ENCODE measurements at places on chromosomes 11 and 22.

DNA sequence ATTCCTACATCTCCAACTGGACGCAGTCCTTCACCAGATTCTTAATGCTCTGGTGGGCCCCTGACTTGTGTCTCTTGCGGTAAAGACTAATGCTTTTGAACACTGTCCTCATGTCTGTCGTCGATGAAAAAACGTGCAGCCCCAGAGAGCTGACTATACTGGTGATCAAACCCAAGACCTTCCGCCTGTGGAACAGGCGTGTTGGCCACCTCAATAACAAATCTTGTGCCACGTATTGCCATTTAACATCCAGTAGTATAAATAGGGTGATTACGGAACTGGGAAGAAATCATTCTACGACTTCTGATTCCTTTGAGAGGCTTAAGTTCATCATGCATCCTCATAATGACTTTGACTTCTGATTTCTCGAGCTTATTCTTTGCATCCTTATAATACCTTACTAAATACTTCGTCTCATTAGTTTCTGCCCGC lies 45.6 kb downstream of the OR4D9 start:
- DNase-seq, result no peak

DNA sequence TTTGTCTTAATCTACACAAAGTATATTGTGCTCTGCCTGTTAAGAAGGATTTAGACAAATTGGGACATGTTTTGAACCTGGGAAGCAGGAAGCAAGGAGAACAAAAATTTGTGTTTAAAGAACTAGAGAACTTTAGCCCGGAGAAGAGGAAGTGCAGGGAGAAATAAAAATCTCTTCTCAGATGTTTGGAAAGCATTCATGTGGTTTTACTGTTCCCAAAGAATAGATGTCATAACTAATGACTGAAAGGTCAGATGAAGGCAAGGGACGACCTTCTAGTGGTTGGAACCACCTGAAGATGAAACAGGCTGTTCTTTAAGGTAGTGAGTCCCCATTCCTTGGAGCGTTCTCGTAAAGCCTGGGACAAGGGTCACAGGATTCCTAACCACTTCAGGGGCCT lies 38.3 kb downstream of the IRAG1 start:
- no peak for DNase-seq

GRCh38 chr11:128856241-128856640 lies 10.9 kb downstream of the KCNJ1 start:
- DNase-seq, result no peak

DNA sequence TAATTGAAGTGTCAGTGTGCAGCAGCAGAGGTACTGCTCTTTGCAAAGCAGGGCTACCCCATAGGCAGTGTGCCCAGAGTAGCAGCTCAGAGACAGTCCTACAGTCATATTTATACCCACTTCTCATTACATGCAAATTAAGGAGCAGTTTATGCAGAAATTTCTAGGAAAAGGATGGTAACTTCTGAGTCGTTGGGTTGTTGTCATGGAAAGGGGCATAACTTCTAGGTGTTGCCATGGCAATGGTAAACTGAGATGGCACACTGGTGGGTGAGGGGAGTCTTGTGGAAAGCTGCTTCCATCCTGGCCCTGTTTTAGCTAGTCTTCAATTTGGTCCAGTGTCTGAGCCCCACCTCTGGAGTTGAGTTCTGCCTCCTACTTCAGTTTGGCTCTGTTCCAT lies 77.4 kb downstream of the MN1 start:
- no peak for DNase-seq

DNA sequence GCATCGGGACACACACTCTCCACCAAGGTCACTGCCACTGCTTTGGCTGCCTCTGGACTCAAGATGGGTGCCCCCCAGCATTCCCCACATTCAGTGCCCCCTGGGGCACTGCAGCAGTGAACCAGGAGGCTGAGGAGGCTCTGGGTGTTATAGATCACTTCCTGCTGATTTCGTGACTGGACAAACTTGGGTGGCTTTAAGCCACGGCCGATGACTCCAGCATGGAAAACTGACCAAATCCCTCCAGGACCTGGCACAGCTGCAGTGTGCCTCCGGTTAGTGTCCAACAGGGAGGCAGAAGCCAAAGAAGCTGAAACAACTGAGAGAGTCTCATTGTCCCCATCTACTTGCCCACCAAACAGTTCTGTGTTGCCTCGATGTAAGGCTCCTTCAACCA lies 1.2 kb upstream of the GANAB start:
- no peak for DNase-seq

- DNase-seq, result no peak
These were observed 57.3 kb upstream of the RAB1B start for GRCh38 chr11:66211100-66211499.

- DNase-seq, result no peak
These were observed 181.7 kb downstream of the OR4C45 start for GRCh38 chr11:50214376-50214775.

GRCh38 chr22:23058481-23059283 lies 11.6 kb upstream of the GNAZ start:
- no peak for DNase-seq

Data from HuH-7.5 (cell line).